ENCODE measurements at places on chromosomes 5 and 9. TPM values are rescaled to one million over a fixed set of nuclear protein-coding genes. Genes with fewer than 3 reads are reported as not detected.

FBXL7 gene
- polyA plus RNA-seq: 5.0 TPM

IL9 gene
- not detected for polyA plus RNA-seq

LECT2 gene
- polyA plus RNA-seq: 0.45 TPM

SPAG8 gene
- 0.45 TPM for polyA plus RNA-seq

Measured in GM23338 (cell line).